IMR-90 (cell line): ENCODE measurements at places on chromosomes 12 and 14. TPM values are rescaled to one million over a fixed set of nuclear protein-coding genes. Genes with fewer than 3 reads are reported as not detected.

The KRR1 gene
- total RNA-seq, result 31.4 and 40.0 TPM in 2 replicates

The IL31 gene
- not detected in 2 replicates for total RNA-seq

The PLEKHG7 gene
- under 0.01 TPM in 1 of 2 replicates, not detected in the other for total RNA-seq

The CCDC175 gene
- total RNA-seq, result not detected in 2 replicates

The FBLN5 gene
- total RNA-seq, result 9.7 and 10.6 TPM in 2 replicates

The AQP6 gene
- not detected in 2 replicates for total RNA-seq

The TDRD9 gene
- under 0.01 and 0.18 TPM in 2 replicates for total RNA-seq

The HECTD1 gene
- total RNA-seq, result 222 and 228 TPM in 2 replicates

The AGAP2 gene
- 0.18 and 0.28 TPM in 2 replicates for total RNA-seq

The CEP170B gene
- 3.6 and 4.2 TPM in 2 replicates for total RNA-seq

The BLOC1S1 gene
- total RNA-seq, result 128 and 158 TPM in 2 replicates

The EIF2S3B gene
- total RNA-seq, result 4.4 and 6.8 TPM in 2 replicates

The TC2N gene
- under 0.01 and 0.18 TPM in 2 replicates for total RNA-seq
